HCT116 (cell line): ENCODE measurements at places on chromosomes 3 and 15. TPM values are rescaled to one million over a fixed set of nuclear protein-coding genes. Genes with fewer than 3 reads are reported as not detected.

GRCh38 chr15:67850994-67851571, 11.2 kb upstream of the RNU6-1 start:
- peak; percentile 28 for DNase-seq

DNA sequence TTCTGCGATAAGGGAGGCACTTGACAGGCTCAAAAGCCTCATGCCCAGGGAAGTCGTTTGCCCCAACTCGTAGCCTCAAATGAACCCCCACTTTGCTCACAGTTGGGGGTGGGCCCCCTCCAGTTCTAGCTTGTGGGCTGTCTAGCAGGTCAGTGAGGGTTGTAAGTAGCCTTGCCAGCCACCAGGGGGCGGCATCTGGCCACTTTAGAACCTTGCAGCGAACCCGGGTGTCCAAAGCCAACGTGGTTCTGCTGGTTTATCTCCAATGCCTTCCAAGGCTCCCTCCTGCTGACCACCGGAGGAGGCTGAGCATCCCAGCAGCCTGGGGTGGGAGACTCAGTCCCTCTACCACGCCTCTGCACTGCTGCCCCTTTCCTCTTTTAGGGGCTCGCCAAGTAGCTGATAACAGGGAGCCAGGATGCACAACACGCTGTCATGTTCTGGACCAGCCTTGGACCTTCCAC, 9.2 kb upstream of the RBSN start:
- DNase-seq = peak; percentile 65

DNA sequence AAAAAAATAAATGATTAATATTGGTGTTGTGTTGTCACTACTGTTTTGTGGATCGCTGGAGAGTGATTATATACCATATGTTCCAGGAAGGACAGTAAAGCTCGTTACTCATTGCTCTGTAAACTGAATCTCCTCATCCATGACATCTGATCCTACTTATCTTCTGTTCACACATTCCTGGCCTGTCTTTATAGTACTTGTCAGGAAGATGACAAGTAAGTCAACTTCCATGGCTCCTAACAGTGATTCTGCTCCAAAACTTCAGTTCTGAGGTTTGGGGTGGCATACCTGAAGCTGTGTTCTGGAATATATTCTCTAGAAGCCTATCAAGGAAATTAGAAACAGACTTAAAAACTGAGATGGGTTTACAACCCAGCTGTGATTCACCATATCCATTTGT, 288.9 kb downstream of the ZBBX start:
- no peak for DNase-seq

DNA sequence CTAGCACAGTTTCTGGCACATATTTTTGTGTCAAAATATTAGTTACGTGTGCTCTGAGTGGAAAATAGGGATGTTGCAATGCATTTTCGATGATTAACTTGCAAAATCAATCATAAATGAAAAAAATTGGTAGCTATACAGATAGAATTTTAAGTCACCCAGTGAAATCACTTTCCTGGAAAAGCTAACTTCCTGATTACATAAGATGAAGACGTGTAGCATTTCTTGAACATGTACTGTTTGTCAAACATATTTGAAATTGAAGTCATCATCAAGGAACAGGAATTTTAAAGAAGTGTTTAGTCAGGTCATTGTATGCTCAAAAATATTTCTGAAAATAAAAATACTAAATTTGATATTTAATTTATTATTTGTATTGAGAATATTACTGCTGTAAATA, 977.7 kb downstream of the PLOD2 start:
- no peak for DNase-seq

- DNase-seq = no peak
Observed at GRCh38 chr3:156826896-156827882, 1.0 kb downstream of the LEKR1 start.

- DNase-seq = no peak
Observed at GRCh38 chr15:100094127-100094510, 247.7 kb downstream of the ADAMTS17 start.

- DNase-seq = no peak
Observed at GRCh38 chr3:45518376-45519135, 76.0 kb upstream of the LIMD1 start.

DNA sequence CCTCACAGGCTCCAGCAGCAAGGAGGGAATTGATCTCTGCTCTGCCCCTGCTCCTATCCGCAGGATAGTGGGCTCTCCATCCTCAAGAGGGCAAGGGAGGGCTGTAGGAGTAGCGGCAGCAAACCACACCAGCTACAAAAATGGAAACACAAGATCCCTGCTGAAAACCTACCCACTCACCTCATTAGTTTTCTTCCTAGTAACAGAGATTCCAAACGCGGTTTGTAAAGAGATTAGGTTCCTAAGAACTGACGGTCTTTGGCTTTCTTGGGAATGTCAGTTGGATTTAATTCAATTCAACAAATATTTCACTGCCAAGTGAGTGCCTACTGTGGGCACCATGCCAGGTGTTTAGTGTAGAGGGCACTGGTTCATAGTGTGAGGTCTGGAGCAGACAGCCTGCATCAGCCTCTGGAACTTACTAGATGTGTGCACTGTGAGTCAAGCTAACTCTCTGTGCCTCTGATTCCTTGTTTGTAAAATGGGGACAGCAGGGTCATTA, 84.7 kb downstream of the MRPL46 start:
- no peak for DNase-seq

DNA sequence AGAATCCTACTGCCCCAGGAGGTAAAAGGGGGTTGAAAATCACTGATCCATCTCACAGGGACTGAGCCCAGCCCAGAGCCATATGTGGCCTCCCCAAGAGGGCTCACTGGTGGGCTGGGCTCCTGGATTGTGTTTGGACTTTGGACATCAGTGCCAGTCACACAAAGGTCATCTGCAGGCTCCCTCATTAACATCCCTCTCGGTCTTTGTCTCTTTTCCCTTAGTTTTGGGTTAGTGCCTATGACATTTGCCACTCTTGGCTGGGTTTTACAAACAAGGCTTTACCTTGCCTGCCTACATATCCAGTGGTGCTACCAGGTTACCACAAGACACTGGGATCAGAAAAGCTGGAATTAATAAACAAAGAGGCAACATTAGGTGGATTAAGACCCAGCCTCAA, 27.9 kb downstream of the IFT122 start:
- no peak for DNase-seq

DNA sequence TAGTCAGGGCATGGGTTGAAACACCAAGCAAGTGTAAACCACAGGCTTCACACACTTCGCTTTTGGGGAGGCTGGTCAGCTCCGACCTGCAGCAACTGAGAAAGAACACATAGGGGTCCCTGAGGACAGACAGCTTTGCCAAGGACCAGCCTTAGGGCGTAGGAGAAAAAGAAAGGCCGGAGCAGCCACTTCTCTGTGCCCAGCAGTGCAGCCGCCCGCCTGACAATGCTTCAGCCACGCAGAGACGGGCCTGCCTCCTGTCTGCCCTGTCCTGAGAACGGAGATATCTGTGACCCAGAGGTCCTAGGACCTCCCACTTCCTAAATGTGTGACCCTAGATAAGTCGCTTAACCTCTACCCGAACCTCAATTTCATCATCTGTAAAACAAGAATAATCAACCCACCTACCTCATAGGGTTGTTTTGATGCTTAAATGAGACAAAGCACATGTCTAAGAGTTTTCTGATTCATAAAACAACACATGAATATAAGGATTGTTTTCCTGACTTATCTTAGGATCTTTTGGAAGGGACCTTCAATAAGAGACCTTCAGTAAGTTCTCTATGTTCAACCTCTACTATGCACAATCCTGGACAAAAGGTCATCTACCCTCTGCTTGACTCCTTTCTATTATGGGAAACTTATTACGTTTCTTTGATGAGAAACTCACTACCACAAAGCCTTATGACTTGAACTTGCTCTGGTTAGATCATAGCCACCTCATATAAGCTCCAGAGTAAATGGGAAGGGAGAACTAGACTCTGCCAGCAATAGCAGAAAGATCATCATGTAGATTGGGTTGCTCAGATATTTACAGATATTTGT, 32.9 kb upstream of the RFTN1 start:
- no peak for DNase-seq

- DNase-seq = no peak
Observed at GRCh38 chr3:86837871-86838270, 153.1 kb downstream of the VGLL3 start.

GRCh38 chr3:156563900-156564682, 9.2 kb upstream of the SSR3 start:
- DNase-seq = no peak

DNA sequence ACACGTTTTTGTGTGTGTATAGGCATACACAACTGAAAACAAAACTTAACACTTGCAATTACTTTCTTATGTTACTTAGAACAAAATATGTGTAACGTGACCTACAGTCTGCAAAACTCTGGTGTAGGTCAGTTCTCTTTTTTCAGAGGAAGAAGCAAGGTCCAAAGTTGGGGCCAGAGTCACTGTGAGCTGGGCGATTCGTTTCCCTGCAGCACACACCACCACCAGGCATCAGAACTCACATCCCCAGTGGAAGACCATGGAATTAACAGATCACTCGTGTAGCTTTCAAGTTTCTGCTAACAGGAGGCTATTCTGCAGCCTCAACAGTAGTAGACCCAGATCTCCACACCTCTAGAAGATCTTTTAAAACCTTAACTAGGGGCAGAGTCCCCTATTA, 25.8 kb downstream of the ANP32A start:
- no peak for DNase-seq

GRCh38 chr3:13070391-13071070, 2.7 kb downstream of the IQSEC1 start:
- no peak for DNase-seq

GRCh38 chr15:74042603-74043424, 39.5 kb downstream of the GOLGA6A start:
- DNase-seq = no peak

GRCh38 chr3:19029837-19030521, 118.3 kb upstream of the KCNH8 start:
- DNase-seq = no peak

DNA sequence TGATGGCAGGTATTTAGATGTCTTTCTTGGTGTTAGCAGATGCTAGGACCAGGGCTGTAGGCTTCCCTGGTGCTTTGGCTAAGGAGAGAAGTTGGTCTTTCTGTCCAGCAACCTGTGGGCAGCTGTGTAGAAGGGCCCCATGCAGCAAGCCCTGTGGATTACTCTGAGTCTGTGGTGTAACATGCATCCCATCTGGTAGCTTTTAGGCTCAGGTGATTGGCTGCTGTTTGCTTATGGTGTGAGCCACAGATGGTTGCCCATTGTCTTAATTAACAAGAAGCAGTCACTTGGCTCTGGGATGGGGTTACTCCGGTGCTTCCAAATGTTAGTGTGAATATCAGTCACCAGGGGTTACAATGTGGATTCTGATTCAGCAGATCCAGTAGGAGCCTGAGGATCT, 368.6 kb upstream of the C2CD4B start:
- DNase-seq = no peak

DNA sequence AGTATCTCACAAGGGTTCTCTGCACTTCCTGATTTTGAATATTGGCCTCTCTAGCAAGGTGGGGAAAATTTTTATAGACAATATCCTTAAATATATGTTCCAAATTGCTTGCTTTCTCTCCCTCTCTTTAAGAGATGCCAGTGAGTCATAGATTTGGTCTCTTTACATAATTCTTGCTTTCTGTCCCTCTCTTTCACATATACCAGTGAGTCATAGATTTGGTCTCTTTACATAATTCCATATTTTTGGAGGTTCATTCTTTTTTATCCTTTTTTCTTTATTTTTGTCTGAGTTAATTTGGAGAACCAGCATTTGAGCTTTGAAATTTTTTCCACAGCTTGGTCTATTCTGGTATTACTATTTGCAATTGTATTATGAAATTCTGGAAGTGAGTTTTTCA, 77.7 kb upstream of the NUDT16 start:
- no peak for DNase-seq

- no peak for DNase-seq
Observed at GRCh38 chr3:58025406-58025805, 17.2 kb downstream of the FLNB start.

- DNase-seq = no peak
Observed at GRCh38 chr3:51684971-51685751, 14.1 kb downstream of the TEX264 start.

DNA sequence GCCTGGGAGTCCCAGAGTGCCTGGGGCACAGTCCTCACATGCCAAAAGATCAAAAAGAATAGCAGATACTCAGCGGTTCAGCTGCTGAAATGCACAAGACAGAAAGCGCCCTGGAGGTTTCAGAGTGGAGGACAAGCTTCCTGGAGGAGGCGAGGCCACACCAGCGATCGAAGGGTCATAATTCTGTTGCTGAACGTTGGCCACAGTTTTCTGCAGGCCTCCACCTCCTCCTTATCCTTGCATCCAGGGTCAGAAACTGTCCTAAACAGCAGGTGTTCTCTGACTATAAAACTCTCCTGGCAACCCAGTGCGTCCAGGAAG, 220.3 kb upstream of the LINGO1 start:
- DNase-seq = no peak

DNA sequence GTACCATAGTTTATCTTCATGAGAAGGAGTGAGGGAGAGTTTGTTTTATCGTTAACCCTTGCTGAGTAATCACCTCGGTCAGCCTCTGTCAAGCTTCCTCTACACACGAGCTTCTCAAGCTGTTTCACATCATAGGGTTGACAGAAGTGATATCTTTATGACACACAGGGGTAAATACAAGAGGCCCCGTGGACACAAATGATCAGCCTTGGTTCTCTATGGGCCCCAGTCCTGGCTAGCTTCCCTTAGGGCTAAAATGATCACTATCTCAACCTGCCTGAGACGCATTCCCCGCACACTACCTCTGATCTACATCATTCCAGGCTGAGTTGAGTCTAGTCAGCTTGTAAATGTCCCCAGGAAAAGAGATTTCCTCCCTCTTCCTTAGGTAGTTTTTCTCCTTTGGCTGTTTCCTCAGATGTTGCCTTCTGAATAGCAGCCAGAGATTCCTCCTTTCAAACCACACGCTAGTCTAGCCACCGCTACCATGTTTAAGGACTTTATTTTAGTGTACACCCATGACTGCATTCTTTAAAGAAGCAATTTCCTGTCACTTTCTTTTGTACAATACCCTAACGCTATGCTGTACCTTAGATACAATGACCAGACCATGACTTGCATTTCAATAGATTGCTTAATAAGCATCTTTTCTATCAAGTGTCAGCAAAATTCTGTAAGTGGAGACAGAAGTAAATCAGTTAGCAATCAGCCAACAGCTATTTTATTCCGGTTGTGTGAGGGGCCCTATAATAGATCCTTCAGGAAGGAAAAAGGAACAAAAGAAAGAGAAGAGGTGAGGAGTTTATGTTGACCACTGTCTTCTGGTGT, 35.1 kb upstream of the PPARG start:
- no peak for DNase-seq

GRCh38 chr3:65662095-65662494, 376.6 kb downstream of the MAGI1 start:
- no peak for DNase-seq

Gene LSM3
- 17.4 TPM for total RNA-seq

Gene INSYN1
- total RNA-seq = 2.0 TPM

Gene GPR171
- not detected for total RNA-seq

Gene TMEM40
- total RNA-seq = 12.3 TPM

Gene MYO1E
- 182 TPM for total RNA-seq

Gene ZNF501
- total RNA-seq = 0.12 TPM

Gene INKA1
- total RNA-seq = 1.6 TPM

Gene MYRIP
- 0.44 TPM for total RNA-seq
